HCT116 (cell line): ENCODE measurements at places on chromosomes 7 and 10.
A peak's percentile ranks its signal among the peaks of the same experiment; 100 is the strongest.

GRCh38 chr7:154864523-154864891 is 138.4 kb downstream of the PAXIP1 start:
- DNase-seq = no peak

- DNase-seq = no peak
Measured at GRCh38 chr10:53284615-53285182, 512.1 kb upstream of the MBL2 start.

DNA sequence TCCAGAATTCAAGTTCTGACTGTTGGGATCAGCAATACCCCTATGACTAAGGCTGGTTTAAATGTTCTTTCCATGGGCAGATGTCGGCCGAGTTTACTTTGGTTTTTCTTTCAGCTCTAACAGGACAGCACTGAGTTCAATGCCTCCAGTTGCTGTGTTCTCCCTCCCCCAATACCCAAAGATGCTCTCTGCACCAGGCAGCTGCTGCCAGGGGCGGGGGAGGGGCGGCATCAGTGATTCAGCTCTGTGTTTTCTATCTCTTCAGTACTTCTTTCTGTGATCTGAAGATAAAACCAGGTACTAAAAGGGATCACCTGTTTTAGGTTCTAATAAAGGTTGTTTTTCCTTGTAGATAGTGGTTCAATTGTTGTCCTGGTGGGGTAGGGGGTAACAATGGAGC is 576.7 kb upstream of the POT1 start:
- DNase-seq = no peak

DNA sequence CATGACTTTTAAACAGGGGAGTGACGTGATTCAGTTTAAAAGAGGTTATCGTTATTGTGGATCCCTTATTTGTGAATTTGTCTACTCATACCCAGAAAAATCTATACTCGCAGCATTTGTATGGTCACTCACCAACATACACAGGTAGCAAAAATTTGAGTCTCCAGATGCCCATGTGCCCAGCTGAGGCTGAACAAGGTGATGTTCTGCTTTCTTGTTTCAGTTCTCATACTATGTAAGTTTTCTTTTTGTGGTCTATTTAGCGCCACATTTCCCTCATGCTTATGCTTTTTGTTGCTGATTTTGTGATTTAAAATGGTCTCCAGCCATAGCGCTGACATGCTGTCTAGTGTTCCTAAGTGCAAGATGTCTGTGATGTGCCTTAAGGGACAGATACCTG is 312.9 kb upstream of the SEMA3A start:
- DNase-seq = no peak

GRCh38 chr7:6106140-6106904 is 75.1 kb downstream of the ANKRD61 start:
- DNase-seq = peak; percentile 71

- no peak for DNase-seq
Measured at GRCh38 chr7:1235501-1236131, 2.9 kb downstream of the UNCX start.

GRCh38 chr7:20954711-20955619 is 168.3 kb upstream of the SP8 start:
- DNase-seq = no peak

- no peak for DNase-seq
Measured at GRCh38 chr10:96236090-96236478, 35.3 kb downstream of the BLNK start.

- DNase-seq = no peak
Measured at GRCh38 chr10:119783665-119784027, 57.8 kb downstream of the INPP5F start.

- no peak for DNase-seq
Measured at GRCh38 chr10:75887992-75888680, 456.7 kb downstream of the LRMDA start.

DNA sequence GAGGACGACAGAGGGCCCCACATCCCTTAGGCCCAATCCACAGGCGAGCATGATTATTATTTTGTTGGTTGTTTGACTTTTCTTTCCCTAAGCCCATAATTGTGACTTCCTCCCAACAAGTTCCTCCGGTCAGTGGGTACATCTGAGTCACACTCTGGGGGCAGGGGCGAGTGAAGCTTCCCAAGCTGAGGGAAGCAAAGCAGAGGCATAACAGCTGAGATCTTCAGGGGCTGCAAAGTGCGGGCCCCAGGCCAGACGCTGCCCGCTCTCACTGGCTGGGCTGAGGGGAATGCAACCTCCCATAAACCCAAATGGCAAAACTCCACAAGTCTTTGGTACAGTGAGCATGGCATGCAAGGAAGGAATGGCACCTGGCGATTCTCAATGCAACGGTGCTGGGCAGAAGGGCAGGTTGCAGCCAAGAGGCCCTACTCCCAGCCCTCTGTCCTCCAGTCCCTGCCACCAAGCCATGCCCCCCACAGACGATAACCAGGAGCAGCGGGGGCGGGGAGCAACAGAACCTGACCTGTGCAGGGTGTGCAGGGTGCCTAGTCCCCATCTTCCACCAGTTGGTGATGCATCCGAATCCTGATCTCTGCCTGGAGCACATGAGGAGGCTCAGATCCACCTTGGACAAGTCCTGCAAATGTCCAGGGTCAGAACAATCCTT is 25.3 kb downstream of the TNS3 start:
- DNase-seq = no peak

- DNase-seq = peak; percentile 77
Measured at GRCh38 chr10:117461766-117462423, 80.7 kb upstream of the EMX2 start.

GRCh38 chr7:22117222-22117621 is 171.5 kb upstream of the CDCA7L start:
- DNase-seq = no peak

DNA sequence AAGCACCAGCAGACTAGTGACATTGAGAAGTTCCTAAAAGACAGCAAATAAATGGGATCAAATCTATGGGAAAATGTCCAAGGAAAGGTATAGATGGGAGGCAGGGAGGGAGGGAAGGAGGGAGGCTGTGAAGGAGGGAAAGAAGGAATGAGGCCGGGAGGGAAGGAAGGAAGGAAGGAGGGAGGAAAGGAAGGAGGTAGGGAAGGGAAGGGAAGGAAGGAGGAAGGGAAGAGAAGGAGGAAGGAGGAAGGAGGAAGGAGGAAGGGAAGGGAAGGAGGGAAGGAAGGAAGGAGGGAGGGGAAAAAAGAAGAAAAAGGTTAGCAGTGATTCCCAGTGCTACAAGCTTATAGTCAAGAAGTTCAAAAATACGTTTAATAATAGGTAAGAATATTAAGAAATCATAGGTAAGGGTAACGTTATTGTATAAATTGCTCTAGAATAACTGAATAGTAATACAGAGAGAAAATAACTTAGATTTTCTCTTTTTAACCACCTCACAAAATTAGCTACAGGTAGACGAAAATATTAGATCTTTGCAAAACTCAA is 106.9 kb downstream of the LMBR1 start:
- DNase-seq = no peak

DNA sequence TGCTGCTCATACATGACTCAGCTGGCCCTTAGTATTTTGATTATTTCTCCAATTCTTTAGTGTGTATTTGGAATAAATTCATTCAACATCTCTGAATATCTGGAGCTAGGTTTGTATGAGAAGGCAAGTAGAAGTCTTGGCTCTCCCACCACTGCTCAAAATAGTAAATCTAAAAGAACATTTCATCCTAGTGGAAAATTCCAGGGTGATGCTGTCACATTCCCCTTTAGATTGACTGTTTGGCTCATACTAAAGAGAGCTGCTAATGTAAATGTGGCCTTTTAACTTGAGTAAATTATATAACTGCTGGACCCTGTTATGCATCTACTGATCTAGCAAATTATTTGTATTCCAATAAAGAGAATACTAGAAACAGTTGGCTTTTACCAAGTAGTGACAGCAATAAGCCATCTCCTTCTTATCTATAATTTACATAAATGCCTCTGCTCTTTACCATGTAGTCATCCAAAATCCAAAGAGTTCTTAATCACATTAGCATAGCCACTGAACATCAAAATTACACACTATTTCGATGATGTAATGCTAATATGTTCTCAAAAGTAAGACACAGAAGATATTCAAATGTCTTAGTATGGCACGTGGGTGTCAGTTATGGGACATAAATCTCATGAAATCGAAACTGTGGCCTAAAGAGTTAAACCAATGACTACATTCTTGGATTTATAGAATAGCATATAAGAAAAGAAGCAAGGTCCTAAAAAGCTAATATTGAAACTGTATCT is 86.9 kb upstream of the KCND2 start:
- DNase-seq = no peak

- peak; percentile 44 for DNase-seq
Measured at GRCh38 chr10:104331208-104331838, 6.9 kb downstream of the ITPRIP start.

DNA sequence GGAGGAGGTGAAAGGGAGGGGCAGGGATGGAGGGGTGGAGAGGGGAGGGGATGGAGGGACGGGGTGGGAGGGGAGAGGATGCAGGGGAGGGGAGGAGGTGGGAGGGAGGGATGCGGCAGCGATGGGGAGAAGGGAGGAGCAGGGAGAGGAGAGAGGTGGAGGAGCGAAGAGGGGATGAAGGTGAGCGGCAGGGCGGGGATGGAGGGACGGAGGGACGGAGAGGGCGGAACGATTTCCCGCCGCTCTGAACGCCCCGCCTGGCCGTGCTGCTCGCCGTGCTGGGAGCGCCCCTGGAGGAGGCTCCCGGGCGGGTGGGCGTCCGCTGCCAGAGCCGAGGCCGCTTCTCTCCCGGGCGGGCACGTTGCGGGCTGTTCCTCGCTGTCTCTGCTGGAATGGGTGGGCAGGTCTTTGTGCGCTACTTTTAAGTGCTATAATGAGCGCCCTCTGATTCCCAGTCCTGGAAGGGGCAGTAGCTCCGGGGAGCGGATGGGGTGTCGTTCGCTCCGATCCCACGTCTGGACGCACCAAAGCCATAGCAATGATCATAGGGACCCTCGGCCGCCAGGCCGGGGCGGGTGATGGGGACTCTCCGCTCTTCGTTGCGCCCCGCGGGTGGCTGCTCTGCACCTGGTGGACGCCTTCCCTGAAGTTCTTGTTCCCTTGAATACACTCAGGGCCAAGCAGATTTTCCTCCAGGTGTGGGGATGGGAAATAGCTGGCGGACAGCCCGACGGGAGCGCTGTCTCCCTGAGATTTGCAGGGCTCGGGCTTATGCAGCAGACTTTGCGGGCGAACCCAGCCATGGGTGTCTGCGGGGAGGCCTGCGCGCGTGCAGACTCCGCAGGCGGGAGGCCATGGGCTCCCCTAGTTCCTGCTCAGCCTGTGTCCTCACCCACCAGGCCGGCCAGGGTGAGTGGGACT is 81.1 kb upstream of the CPXM2 start:
- no peak for DNase-seq

- no peak for DNase-seq
Measured at GRCh38 chr10:96918214-96919002, 86.3 kb downstream of the LCOR start.

- peak; percentile 64 for DNase-seq
Measured at GRCh38 chr10:92222603-92223262, 68.1 kb downstream of the CPEB3 start.

GRCh38 chr10:47365431-47366180 is 17.4 kb downstream of the RBP3 start:
- DNase-seq = no peak

GRCh38 chr7:69683002-69683401 is 84.7 kb downstream of the AUTS2 start:
- DNase-seq = no peak

- peak; percentile 23 for DNase-seq
Measured at GRCh38 chr7:35624299-35625186, 70.4 kb downstream of the HERPUD2 start.

GRCh38 chr10:131651674-131652437 is 249.0 kb upstream of the PPP2R2D start:
- DNase-seq = no peak

GRCh38 chr10:94851263-94851662 is 87.2 kb upstream of the CYP2C9 start:
- DNase-seq = no peak

DNA sequence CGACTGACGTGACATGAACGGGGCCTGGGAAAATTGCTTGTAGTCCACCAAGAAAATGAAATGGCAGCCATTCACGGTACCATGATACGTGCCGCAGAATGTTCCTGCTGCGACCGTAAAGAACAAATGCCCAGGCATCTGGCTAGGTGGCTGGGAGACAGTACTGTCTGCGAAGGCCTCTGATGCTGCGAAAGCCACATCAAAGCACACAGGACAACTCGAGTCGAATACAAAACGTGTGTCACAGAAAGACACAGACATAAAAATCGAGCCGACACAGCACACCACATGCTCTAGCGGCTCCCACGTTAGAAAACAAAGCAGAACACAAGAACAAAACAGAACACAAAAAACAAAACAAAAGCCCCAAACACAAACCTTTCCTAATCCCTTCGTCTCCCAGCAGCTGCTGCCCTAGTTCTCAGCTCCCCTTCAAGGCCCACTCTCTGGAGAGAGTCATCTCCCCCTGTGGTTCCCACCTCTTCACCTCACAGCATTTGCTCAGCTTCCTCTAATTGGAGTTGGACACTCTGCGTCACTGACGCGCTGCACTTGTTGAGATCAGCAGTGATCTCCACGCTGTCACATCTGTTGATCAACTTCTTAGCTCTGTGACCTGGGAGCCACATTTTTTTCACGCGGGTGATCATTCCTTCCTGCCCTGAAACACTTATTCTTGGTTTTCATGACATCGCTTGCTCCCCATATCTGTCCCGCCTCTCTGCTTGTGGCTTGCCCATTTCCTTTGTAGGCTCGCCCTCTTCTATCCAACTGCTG is 112.2 kb downstream of the CLEC2L start:
- no peak for DNase-seq

- DNase-seq = no peak
Measured at GRCh38 chr10:69636273-69636575, 6.2 kb downstream of the FAM241B start.

GRCh38 chr10:71435571-71436267 is 39.0 kb downstream of the CDH23 start:
- DNase-seq = no peak

DNA sequence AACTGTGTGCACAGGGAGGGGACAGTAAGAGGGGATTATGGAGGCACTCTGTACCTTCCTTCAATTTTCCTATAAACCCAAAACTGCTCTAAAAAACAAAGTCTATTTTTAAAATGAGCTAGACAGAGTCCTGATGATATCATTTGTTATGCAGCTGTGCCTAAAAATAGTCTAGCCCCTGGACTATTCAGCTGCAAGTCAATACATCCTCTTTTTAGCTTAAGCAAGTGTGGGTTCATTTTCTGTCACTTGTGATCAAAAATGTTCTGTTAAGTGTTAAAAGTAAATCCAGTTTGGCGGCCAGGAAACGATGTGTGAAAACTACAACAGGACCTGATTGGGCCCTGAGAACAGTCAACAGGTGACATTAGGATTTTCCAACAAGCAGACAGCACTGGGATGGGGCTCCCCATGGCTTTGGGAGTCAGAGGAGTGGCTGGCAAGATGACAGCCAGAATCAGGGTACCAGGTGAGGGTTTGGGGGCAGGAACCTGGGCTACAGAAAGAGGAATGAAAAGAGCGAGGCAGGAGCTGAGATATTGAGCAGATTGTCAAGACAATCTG is 33.9 kb downstream of the FAM107B start:
- DNase-seq = no peak

GRCh38 chr10:75718991-75719390 is 287.6 kb downstream of the LRMDA start:
- no peak for DNase-seq

DNA sequence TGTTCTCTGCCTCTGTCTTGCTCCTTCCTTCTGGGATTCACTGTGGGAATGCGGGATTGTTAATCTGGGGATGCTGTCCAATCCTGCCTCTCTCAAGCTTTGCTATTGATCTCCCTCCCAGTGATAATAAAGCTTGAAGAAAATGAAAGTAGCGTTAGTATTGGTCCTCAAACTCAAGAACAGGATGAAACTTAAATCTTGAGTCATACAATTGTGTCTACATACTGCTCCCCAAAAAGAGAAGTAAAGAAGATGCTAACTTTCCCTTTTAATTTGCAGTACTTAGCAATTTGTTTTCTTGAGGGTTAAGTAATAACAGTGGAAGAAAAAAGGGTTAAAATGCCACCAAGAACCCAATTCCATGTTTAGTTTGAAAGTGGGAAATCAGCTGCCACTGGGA is 13.6 kb downstream of the CFTR start:
- DNase-seq = no peak
